ENCODE measurements at places on chromosomes 7 and 10. TPM values are rescaled to one million over a fixed set of nuclear protein-coding genes. Genes with fewer than 3 reads are reported as not detected.

CYP2C19 gene
- total RNA-seq, result 0.14 TPM

DNA sequence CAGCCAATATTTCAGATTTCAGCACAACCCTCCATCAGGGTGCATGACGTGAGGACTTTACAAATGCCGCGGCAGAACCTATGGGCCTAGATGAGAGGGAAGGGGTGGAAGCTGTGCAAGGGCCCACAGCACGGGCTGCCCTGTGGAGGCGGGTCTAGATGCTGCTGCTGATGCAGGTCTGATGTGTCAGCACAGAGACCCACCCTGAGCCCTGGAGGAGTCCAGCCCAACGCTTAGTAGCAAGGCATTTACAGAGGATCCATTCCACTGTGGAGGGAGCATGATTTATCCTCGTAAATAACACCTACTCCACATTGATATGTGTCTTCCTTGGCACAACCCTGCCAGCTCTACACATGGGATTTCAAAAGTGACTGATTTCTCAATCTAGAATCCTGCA is 48.5 kb downstream of the MYL10 start:
- no peak overlapping the region for H3K27ac ChIP-seq
- H3K27me3 ChIP-seq, result no peaks in the 10 kb centered on the region
- no peak overlapping the region for H3K4me3 ChIP-seq
- no peaks in the 10 kb centered on the region for H3K4me1 ChIP-seq
- DNase-seq, result no peak

- no peaks in the 10 kb centered on the region for H3K4me1 ChIP-seq
- H3K27me3 ChIP-seq, result no peaks in the 10 kb centered on the region
- DNase-seq, result no peak
- no peaks in the 10 kb centered on the region for H3K36me3 ChIP-seq
- H3K4me3 ChIP-seq, result no peak overlapping the region
These were observed 609.4 kb upstream of the PCDH15 start for GRCh38 chr10:55410415-55410885.

DNA sequence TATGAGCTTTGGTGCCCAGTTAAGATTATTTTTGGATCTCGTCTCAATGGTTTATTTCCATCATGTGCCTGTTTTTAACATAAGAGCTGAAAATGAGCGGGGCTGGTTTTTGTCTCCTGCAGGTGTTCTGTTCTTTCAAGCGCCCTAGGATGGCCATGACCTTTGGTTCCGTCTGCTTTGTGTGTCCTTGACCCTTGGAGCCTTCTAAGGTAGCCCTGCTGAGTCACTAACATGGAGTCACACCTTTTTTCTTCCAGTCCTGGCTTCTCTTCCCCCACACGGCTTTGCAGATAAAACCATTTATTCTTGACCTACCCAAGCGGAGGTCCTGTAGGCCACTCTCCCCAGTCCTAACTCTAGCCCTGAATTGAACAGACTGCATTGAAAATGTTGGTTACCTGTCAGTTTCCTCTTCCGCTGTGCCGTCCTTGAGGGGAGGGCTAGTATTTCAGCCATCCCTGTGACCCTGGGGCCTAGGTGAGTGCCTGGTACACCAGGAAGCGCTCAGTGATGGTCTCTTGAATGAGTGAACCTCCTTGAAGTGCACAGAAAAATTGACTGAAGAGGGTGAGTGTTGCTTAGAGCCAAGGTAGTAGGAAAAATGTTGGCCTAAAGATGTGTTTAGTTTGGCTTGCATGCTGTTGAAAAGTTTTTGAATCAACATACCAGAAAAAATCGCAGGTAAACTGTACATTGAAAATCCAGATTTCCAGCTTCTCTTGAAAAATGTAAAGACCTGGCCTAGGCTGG is 48.0 kb downstream of the CAMK1D start:
- H3K4me1 ChIP-seq, result no peaks in the 10 kb centered on the region
- no peaks in the 10 kb centered on the region for H3K27me3 ChIP-seq
- DNase-seq, result no peak
- H3K4me3 ChIP-seq, result no peak overlapping the region
- H3K36me3 ChIP-seq, result no peaks in the 10 kb centered on the region

GRCh38 chr10:128382225-128382624 is 256.0 kb upstream of the MKI67 start:
- DNase-seq, result no peak
- H3K4me3 ChIP-seq, result no peak overlapping the region
- H3K27ac ChIP-seq, result no peak overlapping the region
- H3K27me3 ChIP-seq, result no peaks in the 10 kb centered on the region
- no peaks in the 10 kb centered on the region for H3K36me3 ChIP-seq
